ENCODE measurements at places on chromosomes 2 and 18. TPM values are rescaled to one million over a fixed set of nuclear protein-coding genes. Genes with fewer than 3 reads are reported as not detected.

THSD7B gene
- polyA plus RNA-seq: 0.97 TPM

UGT1A3 gene
- not detected for polyA plus RNA-seq

ONECUT2 gene
- 0.82 TPM for polyA plus RNA-seq

CLEC4F gene
- polyA plus RNA-seq: not detected

MGAT4A gene
- 2.9 TPM for polyA plus RNA-seq

KANSL3 gene
- polyA plus RNA-seq: 8.9 TPM

REG1B gene
- polyA plus RNA-seq: not detected

RGPD4 gene
- not detected for polyA plus RNA-seq

- no peak for DNase-seq
Observed at GRCh38 chr18:24177499-24178133, 38.8 kb downstream of the CABYR start.

- DNase-seq: no peak
Observed at GRCh38 chr2:38155-38554, 8.2 kb downstream of the FAM110C start.

DNA sequence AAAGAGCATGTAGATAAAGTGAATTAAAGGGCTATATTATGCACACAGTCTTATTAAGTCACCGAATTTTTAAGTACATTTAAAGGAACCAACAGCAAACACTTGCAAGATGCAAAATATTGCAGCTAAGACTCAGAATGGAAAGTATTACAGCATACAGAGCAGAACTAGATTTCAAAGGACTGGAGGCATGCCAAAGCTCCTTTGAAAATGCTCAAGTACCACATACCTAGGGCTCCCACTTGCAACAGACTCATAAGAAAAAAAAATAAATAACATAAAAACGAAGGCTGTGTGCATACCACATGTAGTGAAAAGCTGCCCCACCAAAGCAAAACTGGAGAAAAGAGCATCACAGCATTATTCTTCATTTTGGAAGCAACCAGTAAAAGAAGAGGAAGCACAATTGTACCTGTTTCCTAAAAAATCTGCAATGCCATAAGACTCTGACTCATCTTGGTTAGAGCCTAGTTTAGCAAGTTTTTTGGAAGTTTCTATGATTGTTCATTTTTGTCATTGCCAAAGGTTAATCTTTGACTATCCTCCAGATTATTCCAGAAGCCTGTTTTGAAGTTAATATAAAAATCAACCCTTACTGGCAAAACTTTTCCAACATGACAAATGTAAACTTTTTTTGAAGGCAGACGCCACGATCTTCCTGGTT, 306.0 kb upstream of the COL3A1 start:
- DNase-seq: no peak

DNA sequence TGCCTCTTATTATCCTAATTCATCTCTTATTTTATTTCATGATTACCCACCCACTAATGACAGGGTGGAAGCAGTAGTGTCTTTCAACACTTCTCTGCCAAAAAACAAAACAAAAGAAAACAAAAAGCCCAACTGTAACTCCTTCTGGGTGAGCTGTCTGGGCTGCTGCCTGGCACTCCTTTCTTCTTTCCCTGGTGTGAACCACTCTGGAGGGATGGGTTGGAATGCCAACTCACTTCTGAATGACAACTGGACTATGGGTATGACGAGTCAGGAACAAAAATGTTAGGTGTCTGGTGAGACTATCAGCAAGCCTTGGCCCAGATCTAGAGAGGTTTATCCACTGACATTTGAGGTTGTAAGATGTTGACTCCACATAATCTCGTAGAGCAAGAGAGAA, 88.3 kb upstream of the ITGB6 start:
- no peak for DNase-seq

- peak; percentile 86 for DNase-seq
Observed at GRCh38 chr2:219041252-219041651, at the start of gene CFAP65. TSS of gene CFAP65 (minus strand) at chr2:219041516. CDS start at chr2:219039048, 2,468 bp downstream.

- DNase-seq: no peak
Observed at GRCh38 chr2:181404472-181404871, 52.7 kb upstream of the ITGA4 start.

DNA sequence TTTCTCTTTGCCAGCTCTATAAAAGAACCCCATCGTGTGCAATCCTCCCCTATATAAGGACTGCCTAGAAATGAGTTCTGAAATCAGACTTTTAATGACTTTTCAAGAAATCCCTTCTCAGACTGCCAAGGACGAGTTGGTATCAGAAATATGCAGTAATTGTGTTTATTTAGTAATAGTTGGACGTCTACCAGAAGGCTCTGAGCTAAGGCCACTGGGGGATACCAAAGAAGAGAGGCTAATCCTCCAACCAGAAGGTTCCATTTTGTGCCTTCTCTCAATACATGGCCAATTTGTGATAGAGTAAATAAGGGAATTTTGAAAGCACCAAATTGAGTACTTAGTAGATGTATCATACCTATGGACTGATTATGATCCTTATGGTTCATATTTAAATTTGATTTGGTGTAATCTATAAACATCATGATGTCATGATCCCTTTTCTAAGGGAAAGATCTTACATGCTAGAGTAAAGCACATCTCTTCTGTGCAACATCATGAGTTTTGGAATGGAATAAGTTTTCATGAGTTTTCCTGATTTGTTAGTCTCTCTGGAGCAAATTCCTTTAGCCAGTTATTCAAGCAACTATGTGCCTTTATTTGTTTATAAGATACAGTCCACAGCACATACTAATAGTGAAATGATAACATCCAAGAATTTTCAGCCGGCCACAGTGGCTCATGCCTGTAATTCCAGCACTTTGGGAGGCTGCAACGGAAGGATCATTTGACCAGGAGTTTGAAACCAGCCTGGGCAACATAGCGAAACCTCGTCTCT, 82.2 kb upstream of the LTBP1 start:
- no peak for DNase-seq

GRCh38 chr2:119123389-119123788, 35.2 kb downstream of the C1QL2 start:
- no peak for DNase-seq

DNA sequence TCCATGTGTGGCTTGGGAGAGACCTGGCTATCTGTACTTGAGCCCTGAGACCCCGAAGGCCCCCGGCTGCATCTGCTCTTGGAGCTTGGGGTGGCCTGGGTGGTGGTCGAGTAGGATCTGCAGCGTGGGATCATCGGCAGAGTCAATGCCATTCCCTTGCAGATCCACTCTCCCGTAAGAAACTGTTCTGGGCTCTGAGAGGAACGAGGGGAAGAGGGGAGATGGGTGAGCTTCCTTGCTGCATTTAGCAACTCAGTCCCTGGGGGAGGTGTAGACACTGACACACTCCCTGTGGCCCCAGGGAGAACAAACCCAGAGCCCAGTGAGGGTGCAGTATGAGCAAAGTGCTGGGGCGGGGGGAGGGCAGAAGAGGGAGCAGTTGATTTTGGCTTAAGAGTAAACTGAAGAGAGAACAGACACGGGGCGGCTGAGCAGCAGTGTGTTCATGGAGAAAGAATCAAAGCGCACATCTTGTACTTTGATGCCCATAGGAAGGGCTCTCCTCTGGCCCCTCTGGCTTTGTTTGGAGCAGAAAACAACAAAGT, 8.5 kb downstream of the GREB1 start:
- DNase-seq: peak; percentile 12

GRCh38 chr2:53970724-53971602, at the start of gene PSME4:
TSS of gene PSME4 (minus strand) at chr2:53970993. CDS start at chr2:53970784, 209 bp downstream.
- DNase-seq: peak; percentile 95

- DNase-seq: no peak
Observed at GRCh38 chr2:197229509-197230443, 80.8 kb downstream of the ANKRD44 start.

DNA sequence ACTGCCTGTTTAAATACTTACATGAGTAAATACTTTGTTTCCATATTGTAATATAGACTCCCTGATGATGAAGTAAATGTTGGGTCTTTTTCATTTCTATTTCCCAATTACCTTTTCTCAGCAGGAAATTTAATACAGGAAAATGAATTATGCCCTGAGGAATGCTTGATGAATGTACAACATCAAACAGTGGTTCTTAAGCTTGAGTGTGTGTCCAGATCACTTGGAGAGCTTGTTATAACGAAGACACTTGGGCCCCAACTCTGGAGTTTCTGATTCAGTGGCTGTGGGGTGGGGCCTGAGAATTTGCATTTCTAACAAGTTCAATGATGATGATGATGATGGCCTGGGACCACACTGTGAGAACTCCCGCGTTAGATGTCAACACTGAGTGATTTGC, 7.1 kb upstream of the ME2 start:
- DNase-seq: no peak

DNA sequence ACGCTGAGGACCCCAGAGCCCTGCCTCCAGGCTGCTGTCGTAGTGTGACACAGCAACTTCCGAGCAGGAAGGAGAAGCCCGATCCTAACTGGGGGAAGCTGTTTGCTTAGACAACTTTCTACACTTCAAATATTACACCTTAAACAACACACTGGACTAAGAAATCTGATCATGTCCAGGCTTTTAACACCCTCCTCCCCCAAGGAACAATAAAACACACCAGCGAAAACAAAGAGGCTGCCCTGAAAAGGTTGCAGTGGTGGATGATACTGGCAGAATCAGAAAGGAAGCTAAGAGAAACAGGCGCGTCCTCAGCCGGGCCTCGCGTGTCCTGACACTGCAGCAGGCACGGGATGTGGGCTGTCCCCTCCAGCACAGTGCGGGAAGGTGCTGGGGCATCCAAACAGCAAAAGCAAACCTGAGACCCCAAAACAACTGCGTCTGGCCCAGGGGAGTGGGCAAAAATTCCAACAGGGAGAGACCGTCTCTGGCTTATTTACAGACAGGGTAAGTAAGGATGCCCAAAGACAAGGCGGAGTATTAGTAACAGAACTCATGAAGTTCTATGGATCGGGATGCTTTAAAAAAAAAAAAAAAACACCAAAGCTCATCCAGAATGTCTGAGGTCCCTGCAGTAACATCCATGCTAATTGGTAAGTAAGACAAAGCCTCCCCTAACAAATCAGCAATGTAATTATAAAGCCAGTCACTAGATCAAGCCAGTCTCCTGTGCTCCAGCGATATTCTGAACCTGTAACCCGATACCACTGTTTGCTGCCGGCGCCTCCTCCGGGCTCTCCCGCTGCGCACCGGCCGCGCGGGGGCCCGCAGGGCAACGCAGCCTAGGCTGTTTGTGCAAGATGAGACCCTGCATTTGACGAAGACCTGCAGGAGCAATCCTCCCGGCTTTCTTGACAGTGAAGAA, 9.0 kb downstream of the SERTAD2 start:
- peak; percentile 90 for DNase-seq

DNA sequence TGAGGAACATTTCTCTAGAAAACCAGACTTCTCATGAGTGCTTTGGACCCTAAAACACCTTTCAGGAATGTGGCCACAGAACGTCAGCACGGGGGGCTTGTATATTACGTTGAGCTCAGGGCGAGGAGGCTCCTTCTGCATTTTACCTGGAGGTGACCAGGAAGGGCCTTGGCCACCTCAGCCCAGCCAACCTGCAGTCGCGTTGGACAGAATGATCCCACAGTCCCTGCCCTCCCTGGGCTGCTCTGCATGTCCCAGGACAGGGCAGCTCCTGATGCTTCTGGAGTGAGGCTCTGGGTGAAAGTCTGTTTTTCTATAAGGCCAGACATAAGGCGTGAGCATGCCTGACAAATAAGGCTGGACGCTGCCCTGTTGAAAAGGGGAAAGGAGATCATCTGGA, 121.9 kb downstream of the NDUFA10 start:
- DNase-seq: no peak

- no peak for DNase-seq
Observed at GRCh38 chr2:216316743-216317142, 55.5 kb downstream of the MARCHF4 start.

DNA sequence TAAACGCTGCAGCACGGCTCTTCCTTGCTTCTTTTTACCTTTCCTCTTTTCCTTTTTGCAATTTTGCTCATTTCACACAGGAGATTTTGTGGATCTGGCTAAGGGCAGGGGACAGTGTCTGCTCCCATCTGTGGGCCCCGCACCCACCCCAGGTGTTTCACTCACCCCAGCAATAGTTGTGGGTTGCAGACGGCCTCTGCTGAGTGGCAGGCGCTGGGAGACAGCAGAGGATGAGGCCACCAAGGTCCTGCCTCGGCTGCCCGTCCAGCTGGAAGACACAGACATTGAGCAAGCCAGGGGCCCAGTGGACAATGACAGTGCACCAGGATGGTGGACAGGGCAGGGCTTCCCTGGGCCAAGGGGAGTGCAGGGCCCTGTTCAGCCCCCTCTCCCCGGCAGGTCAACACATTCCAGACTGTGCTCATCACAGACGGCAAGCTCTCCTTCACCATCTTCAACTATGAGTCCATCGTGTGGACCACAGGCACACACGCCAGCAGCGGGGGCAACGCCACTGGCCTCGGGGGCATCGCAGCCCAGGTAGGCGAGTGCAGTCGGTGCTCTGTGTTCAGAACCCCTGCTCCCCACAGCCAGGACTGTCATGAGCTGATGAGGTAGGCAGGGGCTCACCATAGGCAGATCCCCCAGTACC, 35.0 kb downstream of the SNED1 start:
- no peak for DNase-seq

- DNase-seq: no peak
Observed at GRCh38 chr2:197708331-197708730, 3.2 kb downstream of the MARS2 start.

GRCh38 chr2:189466656-189467055, 25.4 kb downstream of the WDR75 start:
- peak; percentile 50 for DNase-seq

DNA sequence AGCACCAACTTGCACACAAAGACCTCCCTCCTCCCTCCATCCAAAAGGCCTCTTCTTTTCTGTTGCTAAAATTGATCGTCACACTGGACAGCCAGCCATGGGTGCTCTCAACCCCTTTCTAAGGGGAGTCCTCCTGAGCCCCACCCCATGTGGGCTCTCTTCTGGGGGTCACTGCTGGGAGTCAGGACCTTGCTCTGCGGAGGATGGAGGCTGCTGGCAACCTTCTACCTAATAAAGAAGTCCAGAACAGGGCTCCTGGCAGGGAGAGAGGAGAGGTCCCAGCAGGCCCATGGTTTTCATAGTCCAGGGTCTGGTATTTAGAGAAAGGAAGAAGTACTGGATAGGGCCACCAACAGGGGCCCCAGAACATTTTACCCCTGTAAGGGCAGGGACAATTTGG, 67.6 kb upstream of the OTOS start:
- no peak for DNase-seq

DNA sequence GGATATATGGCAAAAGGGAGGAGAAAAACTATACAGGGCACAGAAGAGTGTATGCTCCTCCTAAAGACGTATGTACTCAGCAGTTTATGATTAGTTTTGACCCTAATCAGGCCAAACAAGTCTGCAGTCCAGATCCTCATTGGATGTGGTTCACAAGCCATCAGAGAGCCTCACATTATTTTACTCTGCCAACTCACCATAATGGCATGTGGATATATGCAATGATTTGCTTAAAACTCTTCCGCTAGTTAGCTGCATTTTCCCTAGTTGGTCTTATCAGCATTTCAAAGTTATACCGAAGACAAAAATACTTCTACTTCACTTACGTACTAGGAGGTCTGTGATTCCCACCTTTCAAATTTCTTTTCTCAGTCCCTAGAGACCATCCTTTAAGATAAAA, 198.4 kb downstream of the CMPK2 start:
- DNase-seq: no peak

Measured in GM23338 (cell line).